ENCODE measurements at places on chromosomes 2 and 18. TPM values are rescaled to one million over a fixed set of nuclear protein-coding genes. Genes with fewer than 3 reads are reported as not detected.
A peak's percentile ranks its signal among the peaks of the same experiment; 100 is the strongest.

The KCNE4 gene
- total RNA-seq = 40.4 TPM

- H3K36me3 ChIP-seq = no peaks in the 10 kb centered on the region
- no peaks in the 10 kb centered on the region for H3K27me3 ChIP-seq
- peak; percentile 68 for DNase-seq
- peaks cover 44% of the 10 kb centered on the region for H3K4me1 ChIP-seq
- H3K27ac ChIP-seq = peak overlapping the region; percentile 12
Observed at GRCh38 chr2:201933792-201934237, 99.8 kb upstream of the FZD7 start.

- no peak for DNase-seq
- H3K27ac ChIP-seq = peak overlapping the region; percentile 95
- H3K4me3 ChIP-seq = peak overlapping the region; percentile 69
- no peaks in the 10 kb centered on the region for H3K27me3 ChIP-seq
- peaks cover 43% of the 10 kb centered on the region for H3K4me1 ChIP-seq
Observed at GRCh38 chr18:12278215-12278671, 24.1 kb downstream of the CIDEA start.

DNA sequence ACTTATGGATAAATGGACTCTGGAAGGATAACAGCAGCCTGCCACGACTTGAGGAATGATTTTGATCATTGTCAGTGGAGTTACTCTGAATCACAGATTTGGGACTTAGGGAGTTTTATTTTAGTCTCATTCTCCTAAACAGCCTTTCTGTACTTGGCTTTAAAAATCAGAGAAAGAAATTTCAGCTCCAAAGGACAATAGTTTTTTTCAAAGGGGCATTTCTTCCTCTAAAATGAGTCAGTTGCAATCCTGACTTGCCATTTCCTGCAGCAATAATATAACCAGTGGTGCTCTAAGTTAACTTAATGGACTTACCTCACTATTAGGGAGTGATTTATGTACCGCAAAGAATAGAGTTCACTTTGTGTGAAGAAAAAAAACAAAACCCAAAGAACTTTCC, 35.1 kb upstream of the MTX2 start:
- no peak overlapping the region for H3K4me3 ChIP-seq
- peaks cover 3% of the 10 kb centered on the region for H3K27me3 ChIP-seq
- no peak overlapping the region for H3K27ac ChIP-seq
- DNase-seq = no peak
- no peaks in the 10 kb centered on the region for H3K4me1 ChIP-seq
- no peaks in the 10 kb centered on the region for H3K36me3 ChIP-seq

The MYOM1 gene
- 1.8 TPM for total RNA-seq

- H3K4me1 ChIP-seq = no peaks in the 10 kb centered on the region
- no peaks in the 10 kb centered on the region for H3K36me3 ChIP-seq
- no peaks in the 10 kb centered on the region for H3K27me3 ChIP-seq
- H3K4me3 ChIP-seq = no peak overlapping the region
Observed at GRCh38 chr2:67463810-67464209, 66.7 kb downstream of the ETAA1 start.

DNA sequence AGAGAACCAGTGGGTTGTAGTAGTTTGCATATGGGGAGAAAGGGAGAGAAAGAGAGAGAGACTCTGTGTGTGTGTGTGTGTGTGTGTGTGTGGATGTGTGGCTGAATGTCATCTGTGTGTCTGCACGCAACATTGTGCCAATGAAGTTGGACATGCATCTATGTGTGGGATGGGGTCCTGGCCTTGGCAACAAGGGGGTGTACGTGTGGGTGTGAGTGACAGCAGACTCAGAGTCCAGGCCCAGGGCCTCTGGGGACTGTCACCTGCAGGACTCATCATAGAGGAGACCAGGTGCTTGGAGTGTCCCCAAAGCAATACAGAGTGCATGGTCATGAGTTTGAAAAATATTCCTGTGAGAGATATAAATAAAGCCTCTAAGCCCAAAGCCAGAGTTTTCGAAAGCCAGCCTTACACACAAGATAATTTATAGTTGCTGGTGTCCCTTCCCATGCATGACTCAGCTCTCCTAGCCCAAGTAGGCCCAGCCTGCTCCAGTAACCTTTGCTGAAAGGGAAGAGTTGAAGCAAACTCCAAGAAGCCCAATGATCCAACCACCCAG, 59.9 kb downstream of the TNP1 start:
- H3K27ac ChIP-seq = no peak overlapping the region
- no peak overlapping the region for H3K4me3 ChIP-seq
- DNase-seq = peak; percentile 84
- no peaks in the 10 kb centered on the region for H3K36me3 ChIP-seq

The DSC3 gene
- total RNA-seq = under 0.01 TPM

DNA sequence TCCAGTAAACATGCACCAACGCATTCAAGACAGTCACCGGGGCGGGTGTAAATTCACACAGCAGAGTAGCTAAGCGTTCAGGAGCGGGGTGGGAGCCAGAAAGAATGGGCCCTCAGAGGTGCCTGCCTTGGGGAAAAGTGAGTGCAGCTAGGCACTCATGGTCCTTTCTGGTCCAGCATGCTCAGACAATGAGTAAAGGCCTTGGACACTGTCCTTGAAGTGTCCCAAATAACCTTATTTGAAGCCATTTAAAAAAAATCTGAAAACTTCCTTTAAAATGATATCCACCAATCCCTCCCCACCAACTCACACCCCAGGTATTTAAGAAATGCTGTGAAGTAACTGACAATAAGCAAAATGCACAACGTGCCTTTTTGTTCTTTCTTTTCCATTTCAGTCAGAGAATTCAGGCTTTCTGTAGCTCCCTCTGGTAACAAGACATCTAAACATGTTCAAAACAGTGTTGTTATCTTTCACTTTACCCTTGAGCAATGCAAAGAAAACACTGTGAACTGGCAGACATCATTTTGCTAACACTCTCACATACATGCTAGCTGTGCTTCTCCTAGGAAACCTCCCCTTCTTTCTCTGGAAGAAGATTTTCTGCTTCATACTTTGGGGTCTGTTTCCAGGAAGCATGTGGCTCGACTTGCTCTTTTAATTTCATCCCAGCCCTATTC, 445.1 kb upstream of the SPRED2 start:
- no peaks in the 10 kb centered on the region for H3K36me3 ChIP-seq
- H3K27ac ChIP-seq = no peak overlapping the region
- no peaks in the 10 kb centered on the region for H3K4me1 ChIP-seq
- H3K4me3 ChIP-seq = no peak overlapping the region
- H3K27me3 ChIP-seq = no peaks in the 10 kb centered on the region

DNA sequence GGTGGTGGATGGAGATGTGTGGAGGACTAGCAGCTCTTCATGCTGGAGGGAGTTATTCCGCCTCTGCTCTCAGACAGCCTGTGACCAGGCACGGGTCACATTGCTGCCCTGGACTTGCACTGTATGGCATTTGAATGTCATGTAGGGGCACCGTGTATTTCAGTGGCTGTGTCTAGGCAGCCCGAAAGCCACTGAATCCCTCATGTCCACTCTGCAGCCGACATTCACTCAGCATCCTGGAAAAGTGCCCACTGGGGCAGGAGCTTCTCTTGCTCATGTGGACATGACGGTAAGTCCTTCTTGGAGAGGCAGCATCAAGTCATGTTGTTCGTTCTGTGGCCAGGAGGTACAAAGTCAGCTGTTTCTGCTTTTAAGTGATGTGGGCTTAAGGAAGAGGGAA, 127.9 kb downstream of the SH3RF3 start:
- no peak overlapping the region for H3K27ac ChIP-seq
- H3K4me1 ChIP-seq = peaks cover 14% of the 10 kb centered on the region
- DNase-seq = no peak
- no peaks in the 10 kb centered on the region for H3K27me3 ChIP-seq
- no peaks in the 10 kb centered on the region for H3K36me3 ChIP-seq

DNA sequence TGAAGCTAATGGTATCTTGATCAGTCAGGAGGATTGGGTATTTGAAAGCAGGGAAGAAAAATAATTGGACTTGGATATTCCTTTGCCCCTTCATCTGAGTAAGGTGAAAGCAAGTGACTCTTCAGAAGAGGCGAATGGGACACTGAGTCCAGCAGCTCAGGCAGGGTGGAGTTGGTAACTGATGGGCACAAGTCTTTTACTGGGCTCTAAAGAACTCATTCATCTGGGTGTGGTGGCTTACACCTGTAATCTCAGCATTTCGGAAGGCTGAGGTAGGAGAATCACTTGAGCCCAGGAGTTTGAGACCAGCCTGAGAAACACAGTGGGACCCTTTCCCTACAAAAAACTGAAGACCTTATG, 11.2 kb downstream of the CFLAR start:
- peak overlapping the region; percentile 96 for H3K27ac ChIP-seq
- no peaks in the 10 kb centered on the region for H3K27me3 ChIP-seq
- H3K36me3 ChIP-seq = peaks cover 4% of the 10 kb centered on the region
- peaks cover 79% of the 10 kb centered on the region for H3K4me1 ChIP-seq
- DNase-seq = no peak

The TNS1 gene
- 45.7 TPM for total RNA-seq

DNA sequence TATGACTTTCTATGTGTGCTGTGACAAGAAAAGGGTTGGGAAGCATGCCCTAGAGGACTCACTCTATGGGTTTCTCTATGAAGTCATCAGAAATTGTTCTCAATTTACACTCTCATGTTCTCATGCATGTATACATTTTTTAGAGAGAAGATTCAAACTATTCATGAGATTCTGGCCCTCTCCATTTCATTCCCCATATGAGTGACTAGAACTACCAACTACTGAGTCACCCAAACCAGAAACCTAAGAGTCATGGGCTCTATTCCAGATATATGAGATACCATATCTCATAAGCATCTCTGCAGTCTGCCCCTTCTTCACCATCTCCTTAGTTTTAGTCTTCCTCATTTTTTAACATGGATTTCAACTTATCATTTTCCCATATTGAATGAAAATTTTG, 87.7 kb downstream of the EXOC6B start:
- no peak overlapping the region for H3K4me3 ChIP-seq
- H3K4me1 ChIP-seq = no peaks in the 10 kb centered on the region
- no peak overlapping the region for H3K27ac ChIP-seq
- H3K36me3 ChIP-seq = no peaks in the 10 kb centered on the region

DNA sequence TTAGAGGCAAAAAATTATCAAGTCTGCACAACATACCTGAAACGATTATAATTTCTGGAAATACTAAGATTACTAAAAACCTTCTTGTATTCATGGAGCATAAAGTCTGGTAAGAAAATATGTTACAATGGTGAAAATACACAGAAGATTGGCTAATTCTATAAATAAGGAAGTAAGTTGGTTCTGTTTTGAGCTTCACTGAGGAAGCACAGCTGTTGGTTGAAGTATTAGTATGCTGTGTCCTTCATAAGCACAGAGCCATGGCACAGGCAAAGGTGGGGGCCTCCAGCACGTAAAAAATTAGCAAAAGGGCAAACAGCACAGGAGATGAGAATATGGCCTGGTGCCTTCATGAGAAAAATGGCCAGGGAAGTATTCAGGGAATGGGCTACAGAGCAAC, 40.4 kb upstream of the ANKRD62 start:
- no peak overlapping the region for H3K4me3 ChIP-seq
- H3K36me3 ChIP-seq = no peaks in the 10 kb centered on the region
- H3K27me3 ChIP-seq = no peaks in the 10 kb centered on the region
- DNase-seq = no peak
- H3K27ac ChIP-seq = no peak overlapping the region
- H3K4me1 ChIP-seq = peaks cover 8% of the 10 kb centered on the region

DNA sequence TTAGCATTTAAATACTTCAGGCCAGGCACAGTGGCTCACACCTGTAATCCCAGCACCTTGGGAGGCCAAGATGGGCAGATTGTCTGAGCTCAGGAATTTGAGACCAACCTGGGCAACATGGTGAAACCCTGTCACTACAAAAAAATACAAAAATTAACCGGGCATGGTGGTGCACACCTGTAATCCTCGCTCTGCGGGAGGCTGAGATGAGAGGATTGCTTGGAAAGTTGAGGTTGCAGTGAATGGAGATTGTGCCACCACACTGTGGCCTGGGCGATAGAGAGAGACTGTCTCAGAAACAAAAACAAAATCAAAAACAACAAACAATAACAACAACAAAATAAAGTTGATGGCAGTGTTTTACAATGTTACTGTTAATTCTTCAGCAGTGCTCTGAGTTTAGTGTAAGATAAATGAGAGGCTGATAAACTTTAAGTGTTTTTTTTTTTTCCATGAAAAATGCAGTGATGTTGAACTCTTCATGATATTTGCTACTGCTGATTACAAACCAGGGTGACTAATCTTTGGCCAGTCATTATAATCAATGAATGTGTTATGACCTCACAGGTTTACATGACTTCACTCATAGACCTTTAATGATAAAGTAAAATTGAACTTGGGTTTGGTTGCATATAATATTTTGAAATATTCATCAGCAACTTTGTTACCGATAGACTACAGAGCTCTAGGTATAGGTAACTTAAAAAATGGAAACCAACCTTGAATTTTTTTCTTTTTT, 2.5 kb downstream of the ITGAV start:
- H3K4me3 ChIP-seq = peak overlapping the region; percentile 93
- no peaks in the 10 kb centered on the region for H3K36me3 ChIP-seq
- peaks cover 33% of the 10 kb centered on the region for H3K4me1 ChIP-seq

The SCYGR4 gene
- not detected for total RNA-seq

- H3K36me3 ChIP-seq = no peaks in the 10 kb centered on the region
- H3K27me3 ChIP-seq = no peaks in the 10 kb centered on the region
- DNase-seq = no peak
- no peak overlapping the region for H3K4me3 ChIP-seq
- H3K4me1 ChIP-seq = no peaks in the 10 kb centered on the region
Observed at GRCh38 chr2:232231554-232231953, 147.0 kb upstream of the ALPP start.

DNA sequence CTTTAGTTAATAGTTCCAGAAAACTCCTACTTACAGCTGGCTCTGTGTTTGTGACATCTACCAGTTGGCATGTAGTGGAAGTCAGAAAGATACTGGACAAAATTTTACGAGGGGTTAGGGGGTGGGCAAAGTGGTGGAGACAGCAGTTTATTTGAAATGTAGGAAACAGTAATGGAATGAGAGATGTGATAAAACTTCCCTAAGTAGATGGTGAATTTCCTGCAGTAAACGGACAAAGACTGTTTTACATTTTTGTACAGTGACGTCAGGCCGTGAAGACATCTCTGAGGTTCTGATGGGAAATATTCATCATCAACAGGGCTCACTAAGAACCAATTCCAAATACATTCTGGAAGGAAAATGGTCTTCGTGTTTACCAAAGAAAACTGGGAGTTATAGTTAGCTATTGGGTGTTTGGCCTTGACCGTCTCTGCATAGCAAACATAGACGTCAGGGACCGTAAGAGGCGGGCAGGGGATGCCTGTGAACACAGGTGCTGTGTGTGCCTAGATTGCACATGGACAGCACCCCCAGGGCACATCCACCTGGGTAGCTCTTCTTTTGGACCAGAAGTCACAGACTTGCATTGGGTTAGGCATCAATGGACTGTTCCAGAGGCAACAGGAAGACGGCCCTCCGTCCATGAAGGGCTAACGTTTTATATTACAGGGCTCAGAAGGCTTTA, 131.5 kb downstream of the ZNF516 start:
- H3K27ac ChIP-seq = peak overlapping the region; percentile 69
- H3K4me1 ChIP-seq = peaks cover 23% of the 10 kb centered on the region
- H3K27me3 ChIP-seq = no peaks in the 10 kb centered on the region
- DNase-seq = peak; percentile 93
- H3K4me3 ChIP-seq = peak overlapping the region; percentile 35

All from osteoblast (primary cell).